ENCODE measurements at places on chromosomes 5 and 9. TPM values are rescaled to one million over a fixed set of nuclear protein-coding genes. Genes with fewer than 3 reads are reported as not detected.

PTCH1 gene
- 3.0 TPM for total RNA-seq

CARTPT gene
- not detected for total RNA-seq

SLC6A3 gene
- 0.15 TPM for total RNA-seq

RUSC2 gene
- total RNA-seq, result 24.6 TPM

PCDHGA5 gene
- 0.18 TPM for total RNA-seq

GRXCR2 gene
- total RNA-seq, result not detected

Measured in A549 treated with RU486 at 1 μM for 4 hours (cell line).